IPS-NIHi11 (cell line): ENCODE measurements at places on chromosomes 6 and 20.
A peak's percentile ranks its signal among the peaks of the same experiment; 100 is the strongest.

DNA sequence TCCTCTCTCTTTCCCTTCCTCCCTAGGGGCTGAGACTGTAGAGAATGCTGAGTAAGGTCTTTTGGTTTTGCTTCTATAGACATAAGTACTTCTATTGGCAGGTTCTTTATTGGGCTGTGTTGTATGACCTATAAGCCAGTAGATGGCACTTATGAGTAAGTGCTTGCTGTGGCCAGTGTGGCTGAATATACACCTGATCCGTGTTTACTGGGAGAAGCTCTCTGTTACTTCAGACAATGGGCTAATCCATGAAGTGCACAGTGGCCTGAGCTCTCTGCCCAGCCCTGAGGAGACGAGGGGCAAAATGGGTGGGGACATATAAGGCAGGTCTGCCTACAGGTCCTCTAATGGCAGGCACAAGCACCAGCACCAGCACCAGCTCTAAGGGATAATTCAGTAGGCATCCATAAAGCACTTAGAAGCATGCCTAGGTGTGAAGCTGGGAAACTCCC is 610.3 kb downstream of the RNF144B start:
- DNase-seq: peak; percentile 66

GRCh38 chr6:43629505-43630300 is 639 bp upstream of the GTPBP2 start:
- peak; percentile 94 for DNase-seq

DNA sequence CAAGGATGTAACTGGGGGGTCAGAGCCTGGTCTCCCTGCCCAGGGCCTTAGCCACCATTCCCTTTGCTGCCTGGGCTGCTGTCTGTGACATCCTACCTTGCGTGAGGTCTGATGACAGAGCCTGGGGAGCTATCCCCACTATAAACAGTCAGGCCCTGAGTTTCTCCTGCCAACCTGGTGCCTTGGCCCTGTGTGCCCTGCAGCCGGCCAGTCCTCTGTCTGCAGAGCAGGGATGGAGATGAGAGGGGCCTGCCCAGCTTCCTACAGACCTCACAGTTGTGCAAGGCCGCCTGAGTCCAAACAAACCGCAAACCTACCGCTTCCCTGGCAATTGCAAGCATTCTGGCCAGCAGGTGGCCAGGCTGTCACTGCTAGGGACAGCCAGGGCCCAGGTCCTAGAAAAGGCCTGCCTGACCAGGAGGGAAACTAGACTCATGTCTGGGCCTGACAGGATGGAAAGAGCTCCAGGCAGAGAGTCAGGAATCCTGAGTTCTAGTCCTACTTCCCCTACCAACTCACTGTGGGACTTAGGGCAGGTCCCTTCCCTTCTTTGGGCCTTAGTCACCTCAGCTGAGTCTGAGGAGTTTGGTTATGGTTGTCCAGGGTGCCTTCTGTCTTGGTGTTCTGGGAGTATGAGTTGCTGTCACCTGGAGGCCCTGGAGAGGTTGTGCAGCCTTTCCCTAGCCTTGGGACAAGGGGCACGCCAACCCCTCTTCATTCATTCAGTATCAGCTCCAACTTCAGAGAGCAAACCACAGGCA is 86.2 kb downstream of the VEGFA start:
- peak; percentile 60 for DNase-seq

- no peak for DNase-seq
Measured at GRCh38 chr6:156617941-156618340, 159.2 kb upstream of the ARID1B start.

DNA sequence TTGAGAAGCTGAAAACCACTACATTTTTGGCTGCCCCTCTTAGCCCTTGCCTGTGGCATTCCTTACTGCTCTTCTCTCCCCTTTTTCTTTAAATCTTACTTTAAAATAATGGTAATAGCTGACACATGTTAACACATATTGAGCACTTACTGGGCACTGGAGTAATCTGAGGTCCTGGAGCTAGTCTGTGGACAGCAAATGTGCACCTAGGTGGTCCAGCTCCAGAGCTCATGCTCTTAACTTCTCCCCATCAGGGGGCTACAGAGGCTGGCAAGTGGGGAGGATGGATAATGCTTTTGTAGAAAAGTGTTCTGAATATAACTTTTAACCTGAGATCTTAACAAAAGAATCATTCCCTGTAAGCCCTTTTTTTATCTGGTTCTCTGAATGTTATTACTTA is 74.8 kb downstream of the ADGRB3 start:
- no peak for DNase-seq

DNA sequence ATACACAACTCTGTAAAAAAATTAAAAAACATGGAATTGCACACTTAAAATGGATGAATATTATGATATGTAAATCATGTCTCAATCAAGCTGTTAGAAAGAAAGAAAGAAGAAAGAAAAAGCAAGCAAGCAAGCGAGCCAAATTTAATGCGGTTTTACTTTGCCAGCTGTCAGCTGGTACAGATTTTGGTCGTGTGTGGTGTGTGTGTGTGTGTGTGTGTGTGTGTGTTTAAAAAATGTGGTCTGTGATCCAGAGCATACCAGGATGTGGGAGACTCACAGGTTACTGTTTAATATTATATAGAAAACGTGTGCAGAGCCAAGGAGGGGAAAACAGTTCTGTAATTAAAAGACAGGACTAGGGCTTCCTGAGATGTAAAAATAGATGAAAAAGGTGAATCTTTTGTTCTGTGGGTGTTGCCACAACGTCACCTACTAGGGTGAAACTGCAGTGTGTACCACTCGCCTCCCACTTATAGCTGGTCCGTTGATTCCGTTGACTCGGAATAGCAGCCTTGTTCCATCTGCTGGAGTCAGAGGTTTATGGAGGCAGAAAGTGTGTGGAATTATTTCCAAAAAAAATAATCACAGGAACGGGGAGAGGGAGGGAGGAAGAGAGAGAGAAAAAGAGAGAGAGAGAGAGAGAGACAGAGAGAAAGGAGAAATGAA is 197.7 kb downstream of the BCAS1 start:
- no peak for DNase-seq

GRCh38 chr6:82878812-82879211 is 186.8 kb downstream of the UBE3D start:
- DNase-seq: no peak

DNA sequence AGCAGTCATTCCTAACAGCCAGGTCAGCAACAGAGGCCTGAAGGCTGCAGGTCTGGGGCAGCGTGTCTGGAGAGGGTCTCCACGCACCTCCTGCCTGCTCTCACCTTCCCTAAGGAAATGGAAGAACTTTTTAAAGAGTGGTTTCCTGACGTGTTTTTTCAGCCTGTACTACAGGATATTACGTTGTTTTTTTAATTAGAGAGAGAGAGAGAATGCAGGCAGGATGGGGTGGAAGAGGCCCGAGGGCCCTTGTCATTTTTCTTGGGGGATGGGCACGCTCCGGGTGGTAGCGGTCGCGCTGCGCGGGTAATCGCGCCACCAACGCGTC is 2.1 kb downstream of the DLL1 start:
- no peak for DNase-seq

GRCh38 chr20:50817776-50818172 is 22.9 kb downstream of the BCAS4 start:
- DNase-seq: no peak

GRCh38 chr20:43563429-43563828 is 4.6 kb downstream of the SGK2 start:
- no peak for DNase-seq

DNA sequence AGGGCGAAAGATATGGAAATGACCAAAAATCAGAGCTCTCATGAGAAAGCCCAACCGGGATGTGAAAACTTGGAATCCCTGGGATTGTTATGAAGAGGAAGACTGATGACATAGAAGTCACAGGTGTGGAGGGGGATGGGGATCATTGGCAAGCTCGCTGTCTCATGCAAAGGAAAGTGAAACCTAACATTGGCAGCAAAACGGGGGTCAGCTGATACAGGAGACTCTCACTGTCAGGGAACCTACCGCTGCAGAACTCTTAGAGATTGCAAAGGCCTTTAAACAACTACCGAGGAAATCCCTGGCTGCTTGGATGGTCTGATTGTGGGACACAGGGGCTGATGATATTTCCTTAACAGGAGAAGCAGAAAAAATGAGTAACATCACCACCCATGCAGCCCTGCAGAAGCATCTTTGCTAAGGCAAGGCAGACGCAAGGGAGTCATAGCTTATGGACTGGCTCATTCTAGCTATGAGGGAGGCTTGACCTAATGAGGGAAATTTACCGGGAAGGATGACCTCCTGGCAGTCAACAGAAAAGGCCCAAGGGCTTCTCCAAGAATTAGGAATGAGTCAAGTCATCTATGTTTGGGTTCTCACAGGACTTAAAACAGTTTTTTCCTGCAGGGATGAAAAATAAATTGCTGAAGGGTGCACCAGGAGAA is 7.0 kb downstream of the MUC21 start:
- no peak for DNase-seq

DNA sequence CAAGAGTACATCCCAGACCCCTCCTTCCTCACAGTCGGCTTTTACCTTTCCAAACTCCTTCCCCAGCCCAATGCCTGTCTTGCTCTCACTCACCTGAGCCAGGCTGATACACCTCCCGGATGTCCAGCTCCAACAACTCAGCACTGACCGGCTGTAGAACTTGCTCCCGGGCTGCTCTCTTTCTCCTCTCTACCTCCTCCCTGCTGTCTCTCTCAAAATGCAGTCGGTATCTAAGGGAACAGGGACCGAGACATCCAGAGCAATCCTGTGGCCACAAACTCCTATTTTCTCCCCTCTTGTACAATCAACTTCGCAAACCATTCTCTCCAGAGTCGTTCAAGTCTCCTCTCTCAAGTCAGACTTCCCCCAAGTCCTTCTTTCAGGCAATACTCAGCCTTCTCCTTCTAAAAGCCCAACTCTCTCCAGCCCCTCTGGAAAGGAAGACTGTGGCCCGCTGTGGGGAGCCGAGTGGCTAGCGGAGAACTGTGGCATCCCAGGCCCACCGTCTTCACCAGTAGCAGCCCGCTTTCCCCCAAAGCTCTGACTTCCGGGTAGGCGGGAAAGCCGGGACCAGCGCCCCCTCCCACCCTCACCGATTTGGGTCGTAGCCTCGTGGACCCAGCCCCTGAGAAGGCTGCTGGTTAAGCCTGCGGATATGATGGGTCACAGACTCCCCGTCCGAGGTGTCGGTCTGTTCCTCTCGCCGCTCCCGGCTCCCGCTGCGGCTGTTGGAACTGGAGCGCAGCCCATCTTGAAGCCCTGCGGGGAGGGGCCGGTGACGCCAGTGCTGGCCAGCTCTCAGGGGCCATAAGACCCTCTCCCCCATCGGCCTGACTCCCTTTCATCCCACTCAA is 1.1 kb downstream of the GNL1 start:
- DNase-seq: peak; percentile 72

- DNase-seq: no peak
Measured at GRCh38 chr6:138389551-138389950, 11.8 kb downstream of the SMIM28 start.

DNA sequence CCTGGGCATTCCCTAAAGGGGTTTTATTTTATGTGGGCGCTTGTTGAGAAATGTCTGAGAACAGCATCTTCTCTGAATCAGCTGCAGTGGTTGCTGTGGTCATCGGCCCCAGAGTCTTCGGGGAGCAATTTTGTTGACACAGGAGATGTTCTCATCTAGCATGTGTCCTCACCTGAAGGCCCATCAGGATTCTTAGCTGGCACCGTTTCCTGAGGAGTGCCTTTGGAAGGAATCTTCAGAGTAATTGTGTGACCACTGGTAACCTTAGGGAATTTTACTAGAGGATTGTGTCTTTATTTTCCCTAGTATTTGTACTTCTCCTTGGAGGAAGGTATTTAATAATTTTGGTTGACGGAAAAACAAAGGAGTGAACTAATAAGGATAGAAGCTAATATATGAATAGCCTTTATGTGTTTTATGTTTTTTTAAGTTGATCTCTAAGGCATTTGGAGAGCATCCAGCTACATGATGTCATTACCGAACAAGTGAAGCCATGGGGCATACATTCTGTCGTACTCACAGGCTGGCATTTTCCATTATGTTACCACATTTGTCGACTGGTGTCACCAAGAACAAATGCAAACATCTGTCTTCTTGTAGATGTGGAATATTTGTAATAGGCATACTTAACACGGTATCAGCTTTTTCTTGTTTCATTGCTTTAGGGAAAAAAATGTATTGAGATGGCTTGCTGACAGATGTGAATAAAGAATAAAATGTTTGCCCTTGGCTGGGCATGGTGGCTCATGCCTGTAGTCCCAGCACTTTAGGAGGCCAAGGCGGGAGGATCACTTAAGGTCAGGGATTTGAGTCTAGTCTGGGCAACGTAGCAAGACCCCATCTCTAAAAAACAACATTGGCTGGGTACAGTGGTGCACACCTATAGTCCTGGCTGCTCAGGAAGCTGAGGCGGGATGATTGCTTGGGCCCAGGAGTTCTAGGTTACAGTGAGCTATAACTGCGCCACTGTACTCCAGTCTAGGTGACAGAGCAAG is 41.9 kb downstream of the TULP4 start:
- no peak for DNase-seq

- no peak for DNase-seq
Measured at GRCh38 chr6:33787346-33787953, 1.5 kb downstream of the LEMD2 start.

DNA sequence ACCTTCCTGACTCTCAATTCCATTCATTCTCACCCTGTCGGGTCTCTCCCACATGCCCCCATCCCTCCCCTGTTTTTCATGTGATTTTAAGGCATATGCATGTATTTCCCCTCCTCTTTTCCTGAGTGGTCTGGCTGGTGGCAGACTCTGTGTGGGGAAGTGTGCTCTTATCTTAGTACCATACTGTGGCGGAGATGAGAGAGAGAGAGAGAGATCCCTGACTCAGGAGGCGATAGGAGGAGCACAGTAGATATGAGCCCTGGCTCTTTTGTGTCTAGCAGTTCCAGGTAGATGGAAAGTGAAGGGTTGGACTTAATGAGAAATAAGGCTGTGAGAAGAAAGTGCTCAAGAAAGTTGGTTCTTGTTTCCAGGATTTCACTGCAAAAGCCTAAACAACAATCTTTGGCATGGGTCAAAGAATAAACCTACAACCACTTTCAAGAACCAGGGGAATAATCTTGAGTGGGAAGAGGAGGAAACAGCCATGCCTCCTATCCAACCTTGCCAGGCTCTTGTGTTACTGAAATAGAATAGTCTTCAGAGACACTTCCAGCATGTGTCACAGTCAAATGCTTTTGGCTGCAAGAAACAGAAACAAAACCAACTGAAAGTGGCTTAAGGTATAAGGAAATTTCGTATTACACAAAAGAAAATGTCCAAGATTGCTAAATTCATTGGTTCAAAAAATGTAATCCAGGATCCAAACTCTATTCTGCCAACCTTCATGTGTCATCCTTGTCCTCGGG is 123.8 kb upstream of the MYLIP start:
- no peak for DNase-seq

DNA sequence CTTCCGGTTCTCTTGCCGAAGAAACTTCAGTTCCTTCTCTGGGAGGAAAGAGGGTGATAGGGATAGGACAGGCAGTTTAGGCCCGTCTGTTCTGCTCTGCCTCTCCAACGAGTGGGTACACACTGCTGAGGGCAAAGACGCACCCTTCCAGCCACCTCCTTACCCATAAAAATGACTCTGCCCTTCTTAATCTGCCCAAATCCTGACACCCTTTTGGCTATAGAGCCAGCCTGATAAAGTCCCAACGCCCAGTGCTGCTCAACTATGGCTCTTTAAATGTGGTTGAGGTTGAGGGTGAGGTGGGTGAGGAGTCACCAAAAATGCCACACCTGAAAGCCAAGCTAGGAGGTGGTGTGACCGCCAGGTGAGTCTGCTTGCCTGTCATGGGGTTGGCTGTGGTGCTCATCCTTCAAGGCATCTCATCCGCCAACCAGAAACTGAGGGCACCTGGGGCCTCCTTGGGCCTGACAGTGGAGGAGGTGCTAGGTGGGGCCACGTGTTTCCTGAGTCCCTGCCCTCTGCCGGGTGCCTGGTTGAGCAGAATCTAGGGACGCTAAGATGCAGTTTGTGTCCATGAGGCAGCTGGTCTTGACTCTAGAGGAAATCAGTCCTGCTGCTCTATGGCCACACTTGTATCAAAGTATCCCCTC is 16.3 kb downstream of the CCDC167 start:
- no peak for DNase-seq
